ENCODE measurements at places on chromosomes 3 and 15. TPM values are rescaled to one million over a fixed set of nuclear protein-coding genes. Genes with fewer than 3 reads are reported as not detected.

The UBA7 gene
- 6.1 TPM for total RNA-seq

- no peak for DNase-seq
These were observed 8.8 kb downstream of the CHST2 start for GRCh38 chr3:143128227-143128955.

DNA sequence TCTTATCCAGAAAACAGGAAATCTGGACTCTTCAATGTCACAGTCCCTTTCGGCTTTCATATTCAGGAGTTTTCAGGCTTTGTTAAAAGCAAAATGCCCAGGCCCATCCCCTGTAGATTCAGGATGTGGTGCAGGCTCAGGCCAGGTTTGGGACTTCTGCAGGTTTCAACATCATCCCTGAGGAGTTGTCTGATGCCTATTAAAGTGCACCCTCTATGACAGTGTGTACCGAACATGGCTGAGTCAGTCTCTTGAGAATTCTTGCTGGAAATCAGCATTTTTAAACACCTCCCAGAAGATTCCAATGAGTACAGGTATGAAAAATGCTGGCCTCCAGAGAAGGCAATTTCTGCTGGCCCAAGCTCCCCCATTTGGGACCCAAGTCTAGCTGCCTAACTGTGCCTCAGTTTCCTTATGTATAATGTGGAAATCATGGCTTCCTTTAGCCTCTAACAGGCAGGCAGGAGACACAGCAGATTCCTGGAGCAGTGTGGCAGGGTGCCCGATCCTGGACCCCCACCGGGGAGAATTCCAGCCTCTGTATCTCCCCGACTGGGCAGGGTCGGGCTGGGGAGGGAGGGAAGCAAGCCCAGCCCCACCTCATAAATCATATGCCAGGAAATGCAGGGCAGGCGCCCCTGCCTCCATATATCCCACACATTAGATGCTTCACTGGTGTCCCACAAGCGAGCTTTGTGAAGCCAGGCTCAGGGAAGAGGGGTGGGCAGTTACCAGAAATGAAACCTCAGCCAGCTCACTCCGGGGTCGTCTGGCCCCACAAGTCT is 44.4 kb upstream of the SLC6A11 start:
- DNase-seq: no peak

DNA sequence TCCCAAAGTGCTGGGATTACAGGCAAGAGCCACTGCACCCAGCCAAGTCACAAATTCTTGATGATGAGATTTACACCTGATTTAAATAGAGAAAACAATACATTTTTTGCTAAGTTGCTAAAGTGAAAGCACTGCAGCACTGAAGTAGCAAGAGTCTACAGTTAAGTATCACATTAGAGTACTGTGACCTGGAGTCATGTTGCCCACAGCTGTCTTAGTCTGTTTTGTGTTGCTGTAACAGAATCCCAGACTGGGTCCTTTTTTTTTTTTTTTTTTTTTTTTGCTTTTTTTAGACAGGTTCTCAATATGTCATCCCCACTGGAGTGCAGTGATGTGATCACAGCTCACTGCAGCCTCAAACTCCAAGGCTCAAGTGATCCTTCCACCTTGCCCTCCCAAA is 23.2 kb upstream of the GNB4 start:
- no peak for DNase-seq

DNA sequence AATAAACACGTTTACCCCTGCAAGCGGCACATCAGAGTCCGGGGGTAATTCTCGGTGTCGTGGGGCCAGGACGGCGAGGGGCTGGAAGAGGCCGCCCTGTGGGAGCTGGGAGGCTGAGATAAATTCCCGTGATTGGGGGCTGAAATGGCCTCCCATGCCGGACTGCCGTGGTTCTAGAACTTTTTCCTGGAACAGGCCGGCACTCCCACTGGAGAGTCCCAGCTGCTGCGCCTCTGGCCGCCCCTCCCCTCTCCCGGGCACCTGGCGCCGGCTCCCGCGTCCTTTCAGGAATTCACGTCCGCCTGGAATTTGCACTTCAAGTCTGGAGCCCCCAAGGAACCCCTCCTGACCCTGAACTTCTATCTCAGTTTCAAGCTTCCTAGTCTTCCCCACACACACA is 10.8 kb upstream of the LRRC2 start:
- DNase-seq: no peak

The MKRN2OS gene
- 0.60 TPM for total RNA-seq

Data from HT-29 (cell line).